DMS 273 treated with DMSO at 0.1 percent for 48 hours (cell line): ENCODE measurements at places on chromosomes 11 and 22.

DNA sequence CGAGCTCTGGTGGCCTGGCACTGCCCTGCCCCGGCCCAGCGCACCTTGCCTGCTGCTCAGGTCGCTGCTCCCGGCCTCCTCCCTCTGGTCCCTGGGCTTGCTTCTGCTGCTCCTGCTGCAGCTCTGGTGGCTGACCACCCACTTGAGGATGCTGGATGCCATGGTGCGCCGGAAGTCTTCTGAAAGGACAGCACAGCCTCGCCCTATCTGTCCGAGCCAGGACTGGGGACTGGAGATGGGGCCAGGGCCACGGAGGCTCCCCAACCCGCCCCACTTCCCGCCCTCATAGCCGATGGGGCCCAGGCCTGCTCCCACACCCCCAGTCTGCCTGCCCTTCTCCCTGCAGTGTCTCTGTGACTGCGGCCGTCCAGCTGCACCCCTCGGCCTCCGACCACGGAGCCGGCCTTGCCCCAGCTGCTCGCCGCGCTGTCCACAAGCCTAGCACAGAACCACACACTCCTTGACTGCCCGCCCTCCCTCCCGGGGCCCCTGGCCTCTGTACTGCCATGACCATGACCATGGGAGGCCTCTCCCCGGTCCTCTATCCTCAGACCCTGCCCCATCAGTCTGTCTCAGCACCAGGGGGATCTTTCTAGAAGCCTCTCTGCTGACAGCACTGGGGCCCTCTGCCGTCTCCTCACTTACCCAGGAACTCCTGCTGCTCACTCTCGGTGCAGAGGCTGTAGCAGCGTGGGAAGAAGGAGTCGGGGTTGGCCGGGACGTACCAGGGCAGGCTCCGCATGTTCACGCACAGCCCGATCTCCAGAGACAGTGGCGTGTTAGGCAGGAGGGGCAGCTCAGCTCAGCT, 12.7 kb downstream of the TTLL8 start:
- DNase-seq = no peak

DNA sequence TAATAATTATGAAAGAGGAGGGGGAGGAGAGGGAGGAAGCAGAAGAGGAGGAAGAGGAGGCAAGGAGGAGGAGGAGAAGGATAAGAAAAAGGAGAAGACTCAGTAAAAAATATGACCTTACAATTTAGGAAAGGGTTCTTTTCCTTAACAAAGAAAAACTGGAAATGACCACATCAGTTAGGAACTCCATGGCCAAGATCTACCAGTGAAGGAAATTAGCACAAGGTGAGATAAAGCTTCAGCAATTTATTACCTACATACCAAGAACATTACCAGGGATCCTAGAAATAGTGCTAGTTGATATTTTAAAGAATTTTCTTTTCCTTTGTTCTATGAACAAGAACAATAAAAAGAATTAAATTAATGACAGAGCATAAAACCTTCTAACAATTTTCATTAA, 172.7 kb downstream of the LRRC4C start:
- no peak for DNase-seq

- no peak for DNase-seq
Observed at GRCh38 chr11:62505440-62506091, 41.0 kb downstream of the AHNAK start.

DNA sequence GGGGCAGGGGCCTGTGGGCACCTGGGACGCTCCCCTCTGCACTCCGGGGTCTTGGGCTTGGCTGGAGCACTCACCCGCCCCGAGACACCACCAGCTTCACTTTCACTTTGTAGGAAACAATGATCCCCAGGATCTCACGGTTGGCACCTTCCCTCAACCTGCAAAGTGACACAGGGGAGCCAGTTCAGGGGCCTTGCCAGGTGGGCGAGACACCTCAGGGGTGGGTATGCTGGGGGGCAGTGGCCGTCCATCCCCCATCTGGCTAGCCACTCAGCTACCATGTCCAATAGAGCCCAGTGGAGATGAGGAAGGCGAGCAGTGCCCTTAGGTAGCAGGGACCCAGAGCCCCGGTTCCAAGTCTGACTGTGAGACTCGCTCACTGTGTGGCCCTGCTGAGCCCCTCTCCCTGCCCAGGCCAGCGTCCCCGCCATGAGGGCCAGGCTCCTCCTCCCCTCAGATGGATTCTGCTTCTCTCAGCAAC, 32.3 kb downstream of the TPBGL start:
- no peak for DNase-seq

DNA sequence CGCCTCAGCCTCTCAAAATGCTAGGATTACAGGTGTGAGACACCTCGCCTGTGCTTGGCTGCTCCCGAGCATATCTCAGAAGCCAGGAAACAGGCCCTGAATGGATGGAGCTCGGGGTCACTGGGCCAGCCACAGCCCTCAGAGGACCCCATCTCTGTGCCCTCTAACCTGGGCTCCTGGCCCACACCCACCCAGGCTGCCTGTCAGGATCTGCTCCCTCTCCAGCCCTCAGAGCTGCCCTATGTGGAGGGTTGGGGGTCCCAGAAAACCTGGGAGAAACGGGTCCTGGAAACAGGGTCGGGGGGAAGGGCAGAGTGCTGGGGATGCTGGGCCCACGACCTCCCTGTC, 5.2 kb upstream of the CCDC188 start:
- DNase-seq = no peak

DNA sequence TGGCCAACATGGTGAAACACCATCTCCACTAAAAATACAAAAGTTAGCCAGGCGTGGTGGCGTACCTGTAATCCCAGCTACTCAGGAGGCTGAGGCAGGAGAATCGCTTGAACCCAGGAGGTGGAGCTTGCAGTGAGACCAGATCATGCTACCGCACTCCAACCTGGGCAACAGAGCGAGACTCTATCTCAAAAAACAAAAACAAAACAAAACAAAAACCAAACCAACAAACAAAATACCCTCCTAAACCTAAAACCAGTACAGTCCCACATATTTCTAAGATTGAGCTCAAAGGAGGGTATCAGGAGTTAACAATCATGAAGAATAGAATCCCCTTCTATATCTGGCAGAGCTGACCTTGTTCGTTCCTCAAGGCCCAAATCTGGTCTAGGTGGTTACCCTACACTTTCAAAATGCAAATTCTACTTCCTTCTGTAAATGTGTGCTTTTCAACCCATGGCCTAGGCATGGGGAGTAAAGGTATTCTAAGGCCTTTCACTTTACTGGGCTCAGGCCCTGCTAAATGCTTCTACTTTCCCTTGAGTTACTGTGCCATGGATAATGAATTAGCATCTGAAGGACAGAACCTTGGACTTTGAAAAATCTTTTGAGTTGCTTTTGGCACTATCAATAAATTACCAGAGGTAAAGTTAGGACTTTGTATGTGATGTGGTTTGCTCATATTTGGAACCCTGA, 10.4 kb upstream of the PPP2R1B start:
- no peak for DNase-seq

DNA sequence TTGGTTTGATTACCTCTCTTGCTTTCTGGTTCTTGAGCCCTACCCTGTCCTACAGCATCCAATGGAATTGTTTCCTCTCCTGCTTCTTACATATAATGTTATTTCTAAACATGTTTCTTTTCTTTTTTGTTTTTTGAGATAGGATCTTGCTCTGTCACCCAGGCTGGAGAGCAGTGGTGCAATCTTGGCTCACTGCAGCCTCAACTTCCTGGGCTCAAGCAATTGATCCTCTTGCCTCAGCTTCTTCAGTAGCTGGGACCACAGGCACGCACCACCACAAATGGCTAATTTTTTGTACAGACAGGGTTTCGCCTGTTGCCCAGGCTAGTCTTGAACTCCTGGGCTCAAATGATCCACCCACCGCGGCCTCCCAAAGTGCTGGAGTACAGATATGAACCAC, 105.9 kb downstream of the SGSM3 start:
- DNase-seq = no peak

GRCh38 chr11:8354622-8355415, 91.1 kb upstream of the LMO1 start:
- peak; percentile 4 for DNase-seq

DNA sequence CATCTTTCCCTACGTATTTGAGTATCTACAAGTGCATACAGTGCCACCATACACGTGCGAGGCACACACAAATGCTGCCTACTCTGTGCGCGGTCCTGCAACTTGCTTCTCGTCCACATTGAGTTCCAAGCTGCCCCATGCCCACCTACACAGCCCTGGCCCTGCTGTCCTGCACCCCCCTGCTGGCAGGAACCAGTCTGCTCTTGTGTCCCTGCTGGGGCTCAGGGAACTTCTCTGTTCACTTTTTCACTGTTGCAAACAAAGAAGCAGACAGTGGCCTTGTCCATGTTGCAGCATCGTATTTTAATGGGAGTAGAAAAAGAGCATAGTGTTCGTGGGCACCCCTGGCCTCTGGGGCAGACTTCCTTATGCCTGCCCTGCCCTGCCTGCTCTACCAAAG, 14.0 kb downstream of the CPT1A start:
- DNase-seq = no peak

DNA sequence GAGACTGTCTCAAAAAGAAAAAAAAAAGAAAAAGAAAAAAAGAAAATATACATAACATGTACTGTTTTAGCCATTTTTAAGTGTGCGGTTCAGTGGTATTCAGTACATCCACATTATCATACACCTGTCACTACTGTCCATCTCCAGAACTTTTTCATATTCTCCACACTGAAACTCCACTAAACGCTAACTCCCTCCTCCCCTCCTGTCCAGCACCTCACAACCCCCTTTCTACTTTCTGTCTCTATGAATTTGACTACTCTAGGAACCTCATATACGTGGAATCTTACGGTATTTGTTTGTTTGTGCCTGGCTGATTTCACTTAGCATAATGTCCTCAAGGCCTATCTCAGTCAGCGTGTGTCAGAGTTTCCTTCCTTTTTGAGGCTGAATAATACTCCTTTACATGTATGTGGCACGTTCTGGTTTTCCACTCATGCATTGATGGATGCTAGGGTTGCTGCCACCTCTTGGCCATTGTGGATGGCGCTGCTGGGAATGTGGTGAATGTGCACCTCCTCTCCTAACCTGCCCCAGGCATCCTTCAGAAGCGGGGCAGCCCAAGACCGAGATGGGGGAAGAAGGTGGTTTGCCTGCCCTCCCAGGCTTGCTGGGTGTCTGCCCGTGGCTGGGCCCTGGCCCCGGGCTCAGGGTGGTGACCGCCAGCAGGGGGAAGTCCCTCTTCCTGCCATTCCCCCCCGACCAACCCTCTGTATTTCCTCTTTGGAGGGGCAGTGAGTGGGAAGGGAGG, 60.5 kb downstream of the BCR start:
- no peak for DNase-seq

DNA sequence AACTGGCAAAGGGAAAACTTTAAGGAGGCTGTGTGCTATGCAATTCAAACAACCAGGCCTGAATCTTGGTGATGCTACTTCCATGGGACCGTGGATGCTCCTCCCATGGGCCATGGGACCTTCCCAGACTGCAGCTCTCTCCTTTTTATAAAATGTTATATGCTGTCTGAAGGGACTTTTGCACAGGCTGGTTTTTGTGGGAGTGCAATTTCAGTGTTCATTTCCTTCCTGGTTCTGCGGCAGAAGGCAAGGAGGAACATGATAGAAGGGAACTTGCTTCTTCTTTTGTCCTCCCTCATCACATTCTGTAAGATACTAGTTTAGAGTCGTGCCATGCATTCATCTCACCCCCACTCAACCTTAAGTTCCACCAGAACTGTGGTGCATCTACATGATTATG, 68.9 kb downstream of the C11orf58 start:
- no peak for DNase-seq

DNA sequence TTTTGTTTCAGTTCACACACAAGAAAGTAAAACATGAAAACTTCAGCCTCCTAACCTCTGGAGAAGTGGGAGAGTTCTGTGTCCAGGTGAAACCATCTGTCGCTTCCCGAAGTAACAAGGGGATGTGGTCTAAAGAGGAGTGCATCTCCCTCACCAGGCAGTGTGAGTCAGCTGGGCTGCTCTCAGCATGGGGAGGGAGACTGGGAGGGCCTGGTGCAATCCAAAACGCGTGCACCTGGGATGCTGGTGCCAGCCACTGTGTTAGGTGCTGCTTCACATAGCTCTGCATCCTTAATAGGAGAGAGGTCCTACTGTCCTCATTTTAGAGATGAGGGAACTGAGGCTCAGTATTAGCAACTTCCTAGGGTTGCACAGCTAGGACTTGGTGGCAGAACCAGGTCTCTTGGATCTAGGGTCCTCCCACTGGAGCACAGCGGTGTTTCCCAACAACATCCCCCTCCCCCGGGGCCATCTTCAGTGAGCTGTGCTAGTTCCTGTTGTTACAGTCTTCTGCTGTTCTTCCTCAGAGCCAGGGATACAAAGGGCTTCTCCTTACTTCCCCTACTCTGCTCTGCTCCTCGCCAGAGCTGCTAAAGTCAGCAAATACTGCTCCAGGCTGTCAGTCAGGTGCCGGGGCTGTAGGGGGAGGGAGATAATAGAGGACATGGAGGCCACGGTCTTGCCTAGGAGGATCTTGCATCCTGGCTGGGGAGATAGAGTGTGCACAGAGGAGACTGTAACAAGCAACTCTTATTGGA, 8.0 kb downstream of the IL10RA start:
- no peak for DNase-seq

DNA sequence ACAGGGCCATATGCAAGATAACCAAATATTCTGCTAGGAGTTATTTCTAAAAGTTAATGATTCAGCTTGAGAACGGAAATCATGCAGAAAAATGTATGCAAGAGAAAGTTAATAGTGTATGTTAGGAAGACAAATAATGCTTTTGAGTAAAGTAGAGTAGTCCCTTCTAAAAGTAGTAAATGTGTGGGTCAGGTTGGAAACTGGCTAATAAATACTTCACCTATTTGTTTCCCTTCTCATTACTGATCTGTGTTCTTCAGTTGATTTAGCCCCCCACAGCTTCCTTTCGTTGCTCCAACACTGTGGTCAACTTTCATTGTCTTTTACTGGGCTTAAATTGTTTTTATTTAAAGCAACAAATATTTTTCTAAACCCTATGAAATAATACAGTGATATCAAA, 444.2 kb downstream of the CNTN5 start:
- DNase-seq = no peak

DNA sequence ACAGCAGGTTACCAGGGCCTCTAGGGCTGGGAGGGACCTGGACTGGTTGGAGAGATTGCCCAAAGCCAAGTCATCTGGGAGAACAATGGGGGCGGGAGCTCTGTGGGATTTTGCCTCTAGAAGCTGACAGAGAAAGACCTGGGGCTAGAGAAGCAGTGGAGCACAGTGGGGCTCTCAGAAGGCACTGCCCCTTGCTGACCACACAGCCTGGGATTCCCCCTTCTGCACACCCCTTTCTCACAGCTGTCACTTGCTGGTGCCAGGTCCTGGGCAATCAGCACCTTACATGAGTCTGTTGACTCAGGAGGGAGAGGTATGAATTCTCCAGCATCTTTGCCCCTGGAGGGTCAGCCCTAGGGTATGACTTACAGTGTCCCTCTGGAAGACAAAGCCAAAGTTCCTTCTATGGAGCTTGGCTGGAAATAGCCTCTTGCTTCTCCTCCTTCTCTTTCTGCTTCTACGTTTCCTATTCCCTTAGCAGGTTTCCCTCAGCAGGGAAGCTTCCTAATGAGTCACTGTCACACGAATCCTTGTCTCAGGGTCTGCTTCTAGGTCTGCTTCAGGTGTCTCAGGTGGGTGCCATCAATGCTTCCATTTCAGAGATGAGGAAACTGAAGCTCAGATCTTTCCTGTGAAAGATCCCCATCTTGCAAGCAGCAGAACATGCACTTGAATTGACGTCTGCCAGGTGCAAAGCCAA, 27.0 kb downstream of the GDPD5 start:
- no peak for DNase-seq

- DNase-seq = no peak
Observed at GRCh38 chr11:1641096-1641495, 11.5 kb downstream of the KRTAP5-5 start.

GRCh38 chr11:1655168-1656060, 25.8 kb downstream of the KRTAP5-5 start:
- no peak for DNase-seq
